ENCODE measurements at places on chromosomes 6 and 20.

GRCh38 chr20:16028923-16029322 is 544.3 kb downstream of the KIF16B start:
- no peak for ATAC-seq

GRCh38 chr20:62778601-62779416 is 17.5 kb upstream of the MRGBP start:
- no peak for ATAC-seq

- no peak for ATAC-seq
Measured at GRCh38 chr6:19268117-19268516, 569.1 kb upstream of the ID4 start.

GRCh38 chr6:138443979-138444378 is 40.0 kb downstream of the HEBP2 start:
- ATAC-seq, result no peak

All from activated CD4-positive, CD25-positive, alpha-beta regulatory T cell treated with anti-CD3 and anti-CD28 coated beads, Interleukin-2, amount 50 U/mL, for 24 hours (primary cell).